Vagina (tissue), 2 donors: ENCODE measurements at places on chromosomes 5 and 9.

DNA sequence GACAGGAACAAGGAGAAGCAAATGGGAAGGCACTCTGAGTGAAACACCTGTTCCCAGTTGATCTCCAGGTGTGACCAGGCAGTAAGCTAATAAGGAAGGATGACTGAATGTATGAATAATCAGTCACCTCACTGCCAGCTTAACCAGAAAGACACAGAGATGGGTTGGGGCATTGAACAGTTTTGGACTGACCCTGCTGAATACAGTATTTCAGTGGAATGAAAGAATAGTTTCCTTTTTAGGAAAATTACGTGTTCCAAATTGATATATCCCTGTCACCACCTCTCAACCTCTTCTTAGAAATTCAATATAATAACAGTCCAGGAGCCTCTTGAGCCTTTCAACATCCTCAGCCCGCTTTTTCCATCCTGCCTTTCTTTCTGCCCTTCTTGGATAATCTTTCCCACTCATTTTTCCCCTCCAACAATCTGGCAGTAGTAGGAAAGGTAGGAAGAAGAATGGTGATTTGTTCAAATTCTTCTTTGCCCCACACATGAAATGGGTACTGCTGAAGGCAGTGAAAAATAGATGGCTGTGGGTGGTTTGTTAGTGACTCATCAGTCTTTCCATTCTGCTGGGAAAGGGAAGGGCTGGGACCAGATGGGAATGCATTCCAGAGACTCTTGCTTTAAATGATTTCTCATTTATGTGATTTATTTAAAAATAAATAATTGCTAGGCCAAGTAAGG is 117.9 kb downstream of the ZSWIM6 start:
- no peak for DNase-seq

- DNase-seq = peak; percentile 84
Observed at GRCh38 chr5:139383993-139384590, 995 bp upstream of the SLC23A1 start.

- no peak for DNase-seq
Observed at GRCh38 chr5:72848474-72849428, 32.3 kb downstream of the TNPO1 start.

GRCh38 chr5:103617090-103617489 is 54.5 kb upstream of the NUDT12 start:
- no peak for DNase-seq

GRCh38 chr5:54390015-54390414 is 65.5 kb upstream of the HSPB3 start:
- no peak for DNase-seq

- DNase-seq = no peak
Observed at GRCh38 chr5:149156435-149157083, 15.3 kb downstream of the ABLIM3 start.

GRCh38 chr5:177133853-177134696 is 502 bp downstream of the NSD1 start:
- DNase-seq = no peak

DNA sequence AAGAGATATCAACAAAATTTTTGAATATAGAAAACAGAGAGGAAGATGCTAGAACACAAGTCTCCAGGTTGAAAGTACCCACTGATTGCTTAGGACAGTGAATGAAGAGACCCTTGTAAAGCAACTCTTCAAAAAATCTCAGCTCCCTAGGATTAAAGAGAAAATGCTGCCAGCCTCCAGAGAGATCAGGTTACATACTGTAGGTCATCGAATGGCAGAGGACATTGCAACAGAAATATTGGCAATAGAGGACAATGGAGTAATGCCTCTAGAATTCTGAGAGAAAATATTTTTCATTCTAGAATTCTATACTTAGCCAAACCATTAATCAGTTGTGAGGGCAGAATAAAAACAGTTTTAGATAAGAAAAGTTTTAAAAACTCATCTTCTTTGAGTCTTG is 43.1 kb upstream of the ELL2 start:
- no peak for DNase-seq

DNA sequence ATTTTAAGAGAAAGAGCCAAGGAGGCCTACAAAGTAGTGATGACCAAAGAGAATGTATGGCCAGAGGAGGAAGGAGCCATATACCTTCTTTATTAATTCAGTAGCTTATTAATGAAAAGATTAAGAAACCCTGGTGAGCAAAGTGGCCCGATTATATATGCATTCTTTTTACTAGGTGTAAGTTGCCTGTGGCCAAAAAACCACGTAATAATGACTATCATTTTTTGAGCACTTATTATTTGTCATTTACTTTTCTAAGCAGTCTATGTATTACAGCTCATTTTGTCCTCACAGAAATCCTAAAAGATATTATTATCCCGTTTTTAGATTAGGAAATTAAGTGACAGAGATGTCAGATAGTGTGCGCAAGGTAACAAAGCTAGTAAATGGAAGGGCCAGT is 3.0 kb downstream of the CWC27 start:
- no peak for DNase-seq

DNA sequence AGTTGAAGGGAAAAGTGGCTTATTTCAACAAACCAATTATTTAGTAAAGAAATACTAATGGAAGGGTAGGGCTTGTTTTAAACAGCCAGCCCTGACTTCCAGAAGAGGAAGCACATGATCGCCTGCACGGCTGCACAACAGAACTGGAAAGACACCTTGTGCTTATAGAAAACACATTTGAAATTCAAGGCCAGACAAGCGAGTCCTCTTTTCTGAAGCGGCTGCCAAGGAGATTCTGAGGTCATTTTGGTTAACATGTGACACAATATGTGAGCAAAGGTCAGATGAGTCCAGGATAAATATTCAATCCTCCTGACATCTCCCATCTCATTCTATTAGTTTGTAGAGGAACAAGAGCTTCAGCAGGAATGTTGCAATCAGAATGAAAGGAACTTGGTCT is 461.4 kb upstream of the ST8SIA4 start:
- no peak for DNase-seq

DNA sequence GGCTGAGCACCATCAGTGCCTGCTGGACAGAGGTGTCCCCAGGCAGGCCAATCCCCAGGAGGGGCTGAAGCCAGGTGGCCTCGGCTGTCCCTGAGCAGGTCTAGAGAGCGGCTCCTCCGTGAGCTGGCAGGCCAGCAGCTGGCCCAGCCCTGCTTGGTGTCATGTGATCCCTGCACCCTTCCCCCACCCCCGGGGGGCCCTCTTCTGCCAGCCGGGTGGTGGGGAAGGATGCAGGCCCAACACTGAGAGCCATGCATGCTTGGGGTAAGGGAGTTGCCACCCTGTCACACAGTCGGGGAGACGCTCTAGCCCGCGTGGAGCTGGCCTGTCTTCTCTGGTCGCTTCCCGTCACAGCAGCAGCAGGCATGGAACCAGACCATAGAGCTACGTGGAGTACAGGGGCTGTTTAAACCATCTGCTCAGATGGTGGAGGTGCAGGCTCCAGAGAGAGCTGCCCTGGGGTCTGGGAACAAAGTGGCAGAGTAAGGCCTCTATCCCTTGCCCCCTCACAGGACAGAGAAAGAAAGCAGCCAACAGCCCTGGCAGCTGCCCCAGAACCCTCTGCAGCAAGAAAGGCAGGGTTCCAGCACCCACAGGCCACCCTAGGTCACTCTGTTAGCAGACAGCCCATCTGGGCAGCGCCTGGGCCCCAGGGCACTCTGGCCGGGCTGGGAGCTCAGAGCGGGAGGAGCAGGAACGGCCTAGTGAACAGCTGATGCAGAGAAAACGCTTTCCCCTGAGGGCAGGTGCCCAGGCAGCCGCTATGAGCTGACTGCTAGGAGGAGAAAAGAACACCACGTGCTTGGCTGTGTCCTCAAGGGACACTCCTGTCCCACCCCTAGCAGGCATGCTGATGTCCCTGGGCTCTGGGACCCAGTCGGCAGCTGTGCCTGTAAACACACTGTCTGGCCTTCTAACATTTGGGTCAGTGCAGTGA is 6.8 kb downstream of the RALGDS start:
- no peak for DNase-seq

GRCh38 chr5:62310426-62311143 is 4.6 kb downstream of the KIF2A start:
- DNase-seq = no peak

GRCh38 chr9:88501086-88501485 is 33.9 kb upstream of the NXNL2 start:
- DNase-seq = no peak

GRCh38 chr5:137101544-137101943 is 397.6 kb downstream of the SPOCK1 start:
- DNase-seq = no peak

DNA sequence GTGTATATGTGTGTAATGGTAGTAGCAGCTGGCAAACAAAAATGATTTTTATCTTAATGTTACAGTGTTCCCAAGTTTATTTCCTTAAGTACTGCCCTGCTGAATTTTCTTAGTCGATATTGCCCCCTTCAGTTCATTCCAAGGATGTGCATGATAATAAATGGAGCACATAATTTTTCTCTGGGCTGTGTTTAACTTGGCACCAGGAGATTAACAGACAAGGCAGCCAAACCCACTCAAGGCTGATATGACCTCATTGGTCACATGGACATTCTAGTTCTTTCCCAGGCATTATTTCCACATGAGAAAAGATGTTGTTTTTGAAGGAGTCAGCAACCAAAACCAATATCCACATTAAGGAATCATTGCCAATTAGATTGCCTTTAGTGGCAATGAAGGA is 61.8 kb downstream of the COX7C start:
- DNase-seq = no peak

DNA sequence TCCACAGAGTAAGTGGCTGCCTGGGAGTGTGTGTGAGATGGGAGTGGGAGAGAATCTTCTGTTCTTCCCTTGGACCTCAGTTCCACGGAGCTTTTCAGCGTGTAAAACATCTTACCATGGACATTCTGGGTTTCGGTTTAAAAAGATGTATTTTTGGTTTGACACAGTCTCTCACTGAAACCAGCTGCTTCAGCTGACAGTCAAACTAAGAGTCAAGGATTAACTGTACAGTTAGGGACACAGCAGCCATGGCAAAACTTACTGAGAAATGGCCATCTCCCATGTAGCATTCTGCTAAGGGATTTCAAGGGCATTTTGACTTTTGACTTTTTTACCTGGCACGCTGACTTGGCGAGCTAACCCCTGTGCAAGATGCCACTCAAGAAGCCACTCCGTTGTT is 93.8 kb upstream of the IL12B start:
- no peak for DNase-seq

DNA sequence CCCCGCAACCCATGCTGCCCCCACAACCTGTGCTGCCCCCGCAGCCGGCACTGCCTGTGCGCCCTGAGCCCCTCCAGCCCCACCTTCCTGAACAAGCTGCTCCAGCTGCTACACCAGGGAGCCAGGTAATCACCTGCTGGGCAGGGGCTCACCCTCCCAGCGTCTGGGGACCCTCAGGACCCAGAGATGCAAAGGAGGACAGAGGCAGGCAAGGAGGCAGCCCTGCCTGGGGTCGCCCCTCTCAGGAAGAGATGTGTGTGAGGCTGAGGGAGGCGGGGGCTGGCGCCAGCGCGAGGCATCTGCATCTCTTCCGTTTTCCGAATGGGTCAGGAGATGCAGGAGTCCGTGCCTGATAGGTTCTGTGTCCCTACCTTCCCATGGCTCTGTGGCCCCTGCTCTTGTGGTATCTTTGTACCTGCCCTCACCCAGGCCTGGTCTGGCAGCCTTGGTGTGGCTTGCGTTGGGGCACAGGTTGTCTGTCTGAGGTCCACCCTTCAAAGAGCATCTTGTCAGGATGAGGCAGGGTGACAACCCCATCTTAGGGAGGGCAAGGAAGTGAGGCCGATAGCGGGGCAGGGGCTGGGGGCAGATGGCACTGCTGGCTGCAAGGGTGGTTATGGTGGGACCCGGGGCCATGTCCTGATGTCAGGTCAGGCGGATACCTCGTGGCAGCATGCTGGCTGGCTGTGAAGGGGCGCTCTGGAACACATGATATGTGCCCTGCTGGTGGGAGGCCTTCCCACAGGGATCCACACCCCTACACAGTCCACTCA is 75.7 kb downstream of the WNK2 start:
- DNase-seq = peak; percentile 70

DNA sequence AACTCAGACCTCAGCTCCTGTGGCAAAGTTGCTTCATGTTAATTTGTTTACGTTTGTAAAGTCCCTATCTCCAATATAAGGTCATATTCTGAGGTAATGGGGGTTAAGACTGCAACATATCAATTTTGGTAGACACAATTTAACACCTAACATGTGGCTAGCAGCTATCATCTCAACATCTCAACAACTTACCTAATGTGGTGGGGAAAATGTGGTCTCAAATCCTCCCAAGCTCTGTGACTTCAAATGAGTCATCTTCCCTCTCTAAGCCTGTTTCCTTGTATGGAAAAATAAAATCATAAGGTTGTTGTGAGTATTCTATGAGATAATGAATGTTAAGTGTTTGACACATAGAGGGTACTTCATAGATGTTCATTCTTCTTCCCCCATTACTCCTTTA is 443.3 kb downstream of the CDK5RAP2 start:
- no peak for DNase-seq

GRCh38 chr9:129340427-129341170 is 162.5 kb upstream of the IER5L start:
- no peak for DNase-seq

- peak; percentile 56 for DNase-seq
Observed at GRCh38 chr5:154268073-154268472, 77.5 kb downstream of the GALNT10 start.

- no peak for DNase-seq
Observed at GRCh38 chr9:79984429-79985067, 412.8 kb downstream of the TLE4 start.

GRCh38 chr5:1552521-1553255 is 28.9 kb upstream of the LPCAT1 start:
- DNase-seq = peak; percentile 67

DNA sequence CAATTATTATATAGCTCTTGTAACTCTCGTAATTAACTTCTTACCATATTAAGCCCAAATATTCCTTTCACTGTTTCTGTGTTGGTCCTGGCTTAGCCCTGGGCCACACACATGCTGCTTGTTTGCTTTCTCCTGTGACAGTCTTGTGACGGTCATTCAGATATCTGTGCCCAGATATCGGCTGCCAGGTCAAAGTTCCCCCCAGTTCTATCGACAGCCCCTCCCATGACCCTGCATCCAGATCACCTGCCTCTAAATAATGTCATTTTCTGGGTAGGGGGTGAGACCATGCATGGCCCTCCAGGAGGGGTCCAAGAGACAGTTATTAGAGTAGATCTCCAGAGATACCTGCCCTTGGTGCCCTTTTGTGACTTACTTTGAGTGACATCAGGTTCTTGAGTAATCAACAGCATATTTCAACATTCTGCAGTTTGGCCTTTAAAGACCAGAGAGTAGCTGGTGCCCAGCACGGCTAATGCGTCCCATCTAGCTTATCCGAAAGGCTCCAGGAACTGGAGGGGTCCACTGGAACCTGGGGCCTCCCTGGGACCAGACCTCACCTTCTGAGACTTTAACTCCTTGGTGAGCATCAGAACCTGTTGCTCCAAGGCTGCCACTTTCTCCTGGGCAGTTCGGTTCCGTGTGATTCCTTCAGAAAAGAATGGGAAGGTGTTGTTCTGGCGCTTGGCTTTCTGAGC is 26.9 kb downstream of the TBC1D2 start:
- DNase-seq = no peak

GRCh38 chr5:153974813-153975163 is 63.9 kb downstream of the FAM114A2 start:
- no peak for DNase-seq
